ENCODE measurements at places on chromosomes 16 and 17.
A peak's percentile ranks its signal among the peaks of the same experiment; 100 is the strongest.

DNA sequence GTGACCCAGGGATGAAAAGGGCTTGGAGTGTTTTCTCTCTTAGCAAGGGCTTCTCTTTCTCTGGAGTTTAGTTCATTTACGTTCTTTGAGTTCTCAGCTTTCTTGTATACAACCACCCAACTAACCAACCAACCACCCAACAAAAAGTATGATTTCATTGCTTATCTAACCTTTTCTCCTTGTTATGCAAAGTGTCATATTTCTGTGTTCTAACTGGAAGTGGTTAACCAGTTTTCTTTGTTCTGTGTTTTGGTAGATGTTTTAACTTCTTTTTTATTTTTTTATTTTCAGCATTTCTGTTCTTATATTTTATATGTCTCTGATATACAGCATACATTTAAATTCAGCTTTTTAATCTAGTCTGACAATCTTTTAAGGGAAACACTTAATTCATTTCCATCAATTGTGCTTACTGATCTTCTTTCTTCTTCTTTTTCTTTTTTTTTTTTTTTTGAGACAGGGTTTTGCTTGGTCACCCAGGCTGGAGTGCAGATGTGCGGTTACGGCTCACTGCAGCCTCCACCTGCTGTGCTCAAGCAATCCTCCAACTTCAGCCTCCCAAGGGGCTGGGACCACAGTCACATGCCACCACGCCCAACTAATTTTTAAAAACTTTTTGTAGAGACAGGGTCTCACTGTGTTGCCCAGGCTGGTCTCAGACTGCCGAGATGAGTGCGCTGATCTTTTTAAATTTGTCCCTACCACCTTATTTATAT, 29.6 kb downstream of the NLK start:
- DNase-seq = no peak

GRCh38 chr16:87628940-87629339, 26.6 kb downstream of the JPH3 start:
- DNase-seq = no peak

DNA sequence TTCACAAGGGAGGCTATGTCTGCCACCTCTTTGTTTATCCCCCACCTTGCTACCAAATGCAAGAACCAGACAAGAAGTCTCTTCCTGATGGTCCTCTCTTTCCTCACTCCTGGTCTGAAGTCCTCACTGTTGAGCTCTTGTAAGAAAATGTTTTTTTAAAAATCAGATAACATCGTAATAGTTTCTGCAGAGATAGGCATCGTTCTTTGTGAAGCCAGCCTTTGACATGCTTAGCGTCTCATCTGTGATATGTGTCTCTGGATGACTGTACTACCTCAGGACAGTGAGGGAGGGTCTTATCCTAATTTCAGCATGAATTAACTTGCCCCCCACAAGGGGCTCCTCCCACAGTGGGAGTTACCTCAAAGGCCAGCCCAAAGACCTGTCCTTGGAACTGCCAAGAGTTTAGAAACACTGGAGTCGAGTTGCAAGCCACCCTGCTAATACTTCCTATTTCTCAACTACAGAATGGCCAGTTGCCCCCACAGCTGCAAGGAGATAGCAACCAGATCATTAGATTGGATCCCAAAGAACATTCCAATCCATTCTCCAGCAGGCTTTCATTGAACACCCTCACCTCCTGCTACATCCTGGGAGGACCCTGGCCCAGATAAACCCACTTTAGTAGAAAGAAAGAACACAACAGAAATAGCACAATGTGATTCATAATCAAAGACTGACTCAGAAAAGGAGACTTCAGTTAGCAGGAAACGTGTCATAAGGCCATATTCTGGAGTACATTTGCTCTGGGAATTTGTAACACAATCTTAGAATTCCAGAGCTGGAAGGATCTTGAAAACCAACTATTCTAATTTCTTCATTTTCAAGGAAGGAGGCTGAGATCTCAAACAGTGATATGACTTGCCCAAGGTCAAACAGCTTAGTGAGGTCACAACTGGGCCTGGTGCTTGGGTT, 151.0 kb downstream of the IRX3 start:
- DNase-seq = no peak

- DNase-seq = no peak
Measured at GRCh38 chr17:75626496-75627038, 6.7 kb upstream of the SMIM5 start.

- DNase-seq = no peak
Measured at GRCh38 chr17:44970136-44970741, 2.1 kb upstream of the C1QL1 start.

GRCh38 chr16:13951611-13952010, 31.7 kb downstream of the ERCC4 start:
- no peak for DNase-seq

- DNase-seq = no peak
Measured at GRCh38 chr17:42898147-42898811, 2.3 kb upstream of the G6PC1 start.

DNA sequence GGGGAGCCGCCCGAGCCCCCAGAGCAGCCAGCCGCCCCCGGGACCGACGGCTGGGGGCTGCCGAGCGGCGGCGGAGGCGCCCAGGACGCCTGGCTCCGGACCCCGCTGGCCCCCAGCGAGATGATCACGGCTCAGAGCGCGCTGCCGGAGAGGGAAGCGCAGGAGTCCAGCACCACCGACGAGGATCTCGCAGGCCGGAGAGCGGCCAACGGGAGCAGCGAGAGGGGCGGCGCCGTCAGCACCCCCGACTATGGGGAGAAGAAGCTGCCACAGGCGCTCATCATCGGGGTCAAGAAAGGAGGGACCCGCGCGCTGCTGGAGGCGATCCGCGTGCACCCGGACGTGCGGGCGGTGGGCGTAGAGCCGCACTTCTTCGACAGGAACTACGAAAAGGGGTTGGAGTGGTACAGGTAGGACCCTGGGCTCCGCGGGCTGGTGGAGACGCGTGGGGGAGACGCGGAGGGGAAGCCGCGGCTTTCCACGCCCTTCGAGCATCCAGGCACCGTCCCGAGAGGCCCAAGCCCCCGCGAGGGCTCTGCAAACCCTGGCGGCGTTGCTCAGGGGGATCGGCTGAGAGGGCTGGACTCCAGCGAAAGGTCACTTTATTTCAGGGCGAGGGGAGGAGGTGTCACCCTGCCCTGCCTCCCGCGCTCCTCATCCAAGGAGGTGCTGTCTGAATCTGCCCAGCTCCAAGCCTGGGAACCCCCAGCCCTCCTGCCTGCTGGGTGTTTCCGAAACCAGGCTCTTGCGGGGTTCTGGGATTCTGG, 1.2 kb downstream of the HS3ST4 start:
- peak; percentile 38 for DNase-seq

GRCh38 chr17:74157366-74157765, 46.1 kb upstream of the RPL38 start:
- DNase-seq = no peak

- no peak for DNase-seq
Measured at GRCh38 chr17:41563607-41564170, 8.2 kb downstream of the KRT9 start.

Measured in D721Med (cell line).